ENCODE measurements at places on chromosomes 5 and 9. TPM values are rescaled to one million over a fixed set of nuclear protein-coding genes. Genes with fewer than 3 reads are reported as not detected.
A peak's percentile ranks its signal among the peaks of the same experiment; 100 is the strongest.

DNA sequence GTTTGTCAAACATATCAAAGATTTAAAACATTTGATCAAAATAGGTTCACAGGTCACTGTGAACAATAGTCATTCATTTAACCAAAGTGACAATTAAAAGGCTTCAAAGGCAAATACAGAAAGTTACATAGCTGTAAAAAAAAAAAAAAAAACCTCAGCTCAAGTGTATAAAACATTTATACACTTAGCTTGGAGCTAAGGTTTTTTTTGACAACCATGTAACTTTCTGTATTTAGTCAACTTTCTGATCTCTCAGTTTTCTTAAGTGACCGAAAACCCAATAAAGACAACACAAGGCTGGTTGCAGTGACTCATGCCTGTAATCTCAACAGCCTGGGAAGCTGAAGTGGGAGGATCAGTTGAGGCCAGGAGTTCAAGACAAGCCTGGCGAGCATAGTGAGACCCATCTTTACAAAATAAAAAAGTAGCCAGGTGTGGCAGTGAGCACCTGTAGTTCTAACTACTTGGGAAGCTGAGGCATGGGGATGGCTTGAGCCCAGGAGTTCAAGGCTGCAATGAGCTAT, 16.4 kb upstream of the UBTD2 start:
- peak; percentile 44 for ATAC-seq

- ATAC-seq, result no peak
Measured at GRCh38 chr5:67643536-67643935, 446.9 kb upstream of the CD180 start.

- ATAC-seq, result no peak
Measured at GRCh38 chr9:117377046-117377445, 37.8 kb downstream of the ASTN2 start.

DNA sequence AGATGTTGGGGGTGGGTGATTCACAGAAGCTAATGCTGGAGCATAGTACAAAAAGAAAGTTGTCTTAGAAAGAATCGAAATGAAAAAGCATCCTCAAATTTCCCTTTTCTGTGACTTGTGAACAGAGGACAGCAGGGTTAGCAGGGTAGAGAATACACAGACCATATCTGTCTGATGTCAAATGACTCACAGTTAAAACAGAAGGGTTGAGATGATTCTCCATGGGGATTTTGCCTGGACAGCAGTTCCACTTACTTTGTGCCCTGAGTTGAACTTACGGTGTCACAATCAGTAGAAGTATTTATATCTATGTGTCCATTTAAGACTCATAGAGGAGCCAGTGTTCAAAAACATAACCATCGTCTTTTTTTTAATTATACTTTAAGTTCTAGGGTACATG, 801.6 kb downstream of the KCTD16 start:
- no peak for ATAC-seq

GRCh38 chr9:135705376-135705775, 3.4 kb downstream of the KCNT1 start:
- ATAC-seq, result no peak

GRCh38 chr9:27470291-27470856, 53.7 kb upstream of the IFNK start:
- ATAC-seq, result no peak

GRCh38 chr9:1102642-1102970, 52.4 kb downstream of the DMRT2 start:
- ATAC-seq, result no peak

DNA sequence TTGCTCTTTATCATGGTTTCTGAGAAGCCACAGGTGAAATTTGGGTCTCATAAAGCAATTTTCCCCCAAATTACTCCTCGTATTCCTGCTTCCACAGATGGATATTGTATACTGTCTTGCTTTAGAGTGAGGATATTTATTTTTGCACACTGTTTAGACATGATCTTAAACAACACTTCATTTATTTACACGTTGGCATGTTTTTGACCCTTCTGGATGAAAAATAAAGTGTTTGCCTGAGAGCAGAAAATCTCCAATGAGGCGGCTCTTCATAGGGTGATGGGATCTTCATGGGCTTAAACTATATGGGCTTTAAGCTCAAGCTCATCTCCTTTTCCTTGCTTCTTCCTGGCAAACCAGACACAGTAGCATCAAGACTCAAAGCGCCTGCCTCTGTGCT, 148.4 kb downstream of the MACROH2A1 start:
- ATAC-seq, result no peak

- ATAC-seq, result no peak
Measured at GRCh38 chr5:128216285-128216684, 132.7 kb downstream of the SLC12A2 start.

DNA sequence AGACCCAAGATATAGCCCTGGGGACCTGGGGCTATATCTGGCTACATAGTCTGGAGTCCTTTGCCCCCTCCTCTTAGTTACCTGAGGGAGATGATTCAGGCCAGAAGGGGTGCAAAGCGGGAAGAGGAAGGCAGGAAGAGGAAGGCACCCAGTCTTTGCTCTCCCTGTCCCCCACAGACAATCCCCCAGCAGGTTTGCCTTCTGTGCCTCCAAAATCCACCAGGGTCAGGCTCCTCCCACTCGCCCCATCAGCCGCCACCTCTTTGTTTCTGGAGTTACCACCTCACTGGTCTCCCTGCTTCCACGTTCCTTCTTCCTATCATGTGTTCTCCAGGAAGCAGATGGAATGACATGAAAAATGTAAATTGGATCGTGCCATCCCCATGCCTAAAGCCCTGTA, 31.2 kb upstream of the FABP6 start:
- ATAC-seq, result no peak

DNA sequence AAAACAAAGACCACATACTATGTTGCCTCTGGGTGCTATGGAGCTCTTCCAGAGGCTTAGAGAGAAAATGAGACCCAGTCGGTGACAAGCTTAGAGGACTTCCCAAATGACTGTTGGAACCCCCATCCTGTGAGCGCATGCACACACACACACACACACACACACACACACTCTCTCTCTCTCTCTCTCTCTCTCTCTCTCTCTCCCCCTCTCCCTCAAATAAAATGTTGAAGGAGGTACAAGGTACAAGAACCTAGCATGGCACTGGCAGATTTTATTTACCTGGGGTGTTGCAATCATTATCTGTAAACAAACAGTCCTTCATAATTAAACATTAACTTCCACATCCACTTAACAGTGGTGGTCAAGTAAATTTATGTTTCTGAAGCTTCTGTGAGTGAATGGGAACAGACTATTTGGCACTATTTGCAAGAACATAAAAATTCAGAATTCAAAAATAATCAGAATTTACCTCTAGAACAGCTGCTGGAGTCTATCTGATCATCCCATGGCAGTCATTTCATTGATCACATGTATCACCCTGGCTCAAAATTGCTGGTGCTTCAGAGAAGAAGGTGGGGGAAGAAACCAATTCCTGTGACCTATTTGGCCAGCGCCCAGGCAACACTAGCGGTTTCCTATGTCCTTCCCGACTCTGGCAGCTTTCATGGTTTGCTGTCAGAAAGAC, 24.9 kb downstream of the TRPM3 start:
- ATAC-seq, result no peak

GRCh38 chr5:176561259-176561658, 12.1 kb downstream of the CDHR2 start:
- peak; percentile 30 for ATAC-seq

GRCh38 chr5:159322180-159322579, 8.1 kb downstream of the IL12B start:
- ATAC-seq, result no peak

GRCh38 chr9:71663931-71664459, 104.3 kb downstream of the CEMIP2 start:
- no peak for ATAC-seq

GRCh38 chr5:12623408-12623807, 719.2 kb upstream of the CTNND2 start:
- no peak for ATAC-seq

GRCh38 chr5:136030252-136030651, 1.5 kb downstream of the TGFBI start:
- ATAC-seq, result no peak

GRCh38 chr9:123373447-123373923, 17.5 kb downstream of the CRB2 start:
- ATAC-seq, result no peak

DNA sequence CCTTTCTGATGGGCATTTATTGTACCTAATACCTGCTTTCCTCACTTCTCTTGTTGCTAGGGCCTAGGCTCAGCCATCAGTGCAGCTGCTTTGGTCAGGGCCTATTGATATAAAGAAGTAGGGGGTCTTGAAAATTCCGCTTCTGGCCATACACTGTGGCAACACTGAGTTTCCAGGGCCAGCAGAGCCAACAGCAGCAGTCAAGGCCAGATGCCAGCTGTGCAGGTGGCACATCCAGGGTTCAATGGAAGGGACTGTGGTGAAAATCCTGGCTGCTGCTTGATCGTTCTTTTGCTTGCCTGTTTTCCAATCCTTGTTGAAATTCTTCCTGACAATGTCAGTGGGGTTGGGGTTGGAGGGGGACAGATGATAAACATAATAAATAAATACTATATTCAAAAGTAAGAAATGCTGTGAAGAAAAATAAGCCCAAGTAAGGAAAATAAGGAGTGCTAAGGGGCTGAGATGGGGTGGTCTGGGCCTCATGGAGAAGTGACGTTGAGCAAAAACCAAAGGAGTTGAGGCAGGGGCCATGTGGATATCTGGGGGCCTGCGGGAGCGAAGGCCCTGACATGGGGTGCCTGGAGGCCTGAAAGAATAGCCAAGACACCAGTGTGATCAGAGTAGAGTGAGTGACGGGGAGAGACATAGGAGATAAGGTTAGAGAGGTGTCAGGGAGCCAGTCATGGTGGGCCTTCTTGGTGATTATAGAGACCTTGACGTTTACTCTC, 91.0 kb upstream of the ALDH1B1 start:
- ATAC-seq, result no peak

DNA sequence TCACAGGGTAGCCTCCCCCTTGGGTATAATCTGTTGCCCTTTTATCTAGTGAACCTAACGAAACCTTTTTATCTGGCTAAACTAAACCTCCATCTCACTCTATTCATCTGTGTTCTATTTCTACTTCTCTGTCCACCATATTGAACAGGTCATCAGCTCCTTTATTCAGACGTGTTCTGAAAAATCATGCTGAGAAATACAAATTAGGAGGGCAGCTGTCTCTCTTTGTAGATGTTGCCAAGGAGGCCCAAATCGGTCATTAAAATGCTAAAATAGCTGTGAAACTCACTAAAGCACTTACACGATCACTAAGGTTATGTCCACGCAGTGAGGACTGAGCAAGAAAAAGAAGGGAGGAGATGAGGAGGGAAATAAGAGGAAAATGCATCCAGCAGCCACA, 115.6 kb upstream of the RETREG1 start:
- no peak for ATAC-seq

DNA sequence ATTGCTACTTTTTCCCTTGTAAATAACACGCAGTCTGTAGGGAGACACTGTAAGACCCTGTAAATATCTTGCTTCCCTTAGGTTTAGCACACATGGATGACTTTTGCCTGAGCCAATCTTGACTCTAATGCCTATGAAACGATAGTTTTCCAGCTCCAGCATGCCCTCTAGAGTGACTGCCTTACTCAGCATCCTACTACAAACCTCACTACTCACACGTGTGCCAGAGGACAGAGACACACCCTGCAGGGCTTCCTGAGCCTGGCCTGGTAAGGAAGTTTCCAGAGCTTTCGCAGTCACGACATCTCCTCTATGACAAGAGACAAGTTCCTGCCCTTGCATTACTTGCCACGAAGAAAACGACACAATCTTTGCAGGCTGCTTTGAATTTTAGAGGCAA, 138.1 kb downstream of the ATPSCKMT start:
- no peak for ATAC-seq

DNA sequence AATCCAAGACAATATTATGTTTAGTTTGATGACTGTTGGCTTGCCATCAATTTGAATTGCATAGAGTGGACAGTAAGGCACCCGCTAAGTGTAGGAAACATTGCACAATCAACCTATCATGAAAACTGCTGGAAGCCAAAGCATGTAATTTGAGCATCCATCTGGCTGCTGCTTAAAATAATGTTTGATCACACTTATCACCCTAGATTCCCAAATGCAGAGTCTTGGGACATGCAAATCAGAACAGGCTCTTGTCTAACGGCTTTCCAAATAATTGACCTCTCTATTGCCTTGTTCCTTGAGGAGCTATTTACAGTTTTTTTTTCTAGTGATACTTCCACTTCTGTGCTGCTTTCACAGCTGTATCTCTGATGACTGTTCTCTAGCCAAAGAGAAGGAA, 342.1 kb downstream of the PRR16 start:
- no peak for ATAC-seq

GRCh38 chr9:128898382-128898781, 16.4 kb downstream of the LRRC8A start:
- no peak for ATAC-seq

DNA sequence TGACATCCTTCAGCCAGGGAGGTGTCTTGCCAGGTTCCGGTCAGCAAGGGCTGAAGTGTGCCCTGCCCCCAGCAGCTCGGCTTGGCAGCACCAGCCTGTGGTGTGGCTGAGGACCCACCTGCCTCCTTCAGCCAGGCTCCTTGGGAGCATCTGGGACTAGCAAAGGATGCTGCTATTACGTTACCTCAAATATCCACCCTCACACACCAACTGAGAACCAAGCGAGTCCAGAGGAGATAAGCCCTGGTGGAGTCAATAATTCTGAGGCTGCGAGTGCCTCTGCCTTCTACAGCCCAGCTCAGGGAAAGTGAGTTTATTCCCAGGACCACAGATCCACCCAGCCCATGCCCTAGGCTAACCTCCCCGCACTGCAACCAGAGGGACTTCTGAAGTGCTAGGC, 57.1 kb upstream of the FSTL4 start:
- ATAC-seq, result no peak

- ATAC-seq, result no peak
Measured at GRCh38 chr5:124436294-124436693, 310.1 kb downstream of the ZNF608 start.

DNA sequence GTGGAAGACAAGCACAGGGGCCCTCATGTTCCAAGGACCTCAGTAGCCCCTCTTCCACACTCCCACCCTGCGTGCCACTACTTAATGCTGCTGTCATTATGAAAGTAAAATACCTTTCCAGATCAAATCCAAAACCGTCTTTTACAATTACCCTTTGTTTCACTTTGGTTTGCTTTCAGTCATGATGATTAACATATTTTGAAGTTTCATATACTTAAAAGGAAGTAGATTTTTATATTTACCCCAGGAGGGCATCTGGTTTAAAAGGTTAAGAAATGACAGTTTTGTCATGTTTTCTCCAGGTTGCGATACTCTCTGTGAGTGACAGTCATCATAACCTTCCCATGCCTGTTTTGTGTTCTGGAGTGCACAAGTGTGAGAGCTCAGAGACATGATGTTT, 13.5 kb upstream of the MAP1B start:
- peak; percentile 67 for ATAC-seq

DNA sequence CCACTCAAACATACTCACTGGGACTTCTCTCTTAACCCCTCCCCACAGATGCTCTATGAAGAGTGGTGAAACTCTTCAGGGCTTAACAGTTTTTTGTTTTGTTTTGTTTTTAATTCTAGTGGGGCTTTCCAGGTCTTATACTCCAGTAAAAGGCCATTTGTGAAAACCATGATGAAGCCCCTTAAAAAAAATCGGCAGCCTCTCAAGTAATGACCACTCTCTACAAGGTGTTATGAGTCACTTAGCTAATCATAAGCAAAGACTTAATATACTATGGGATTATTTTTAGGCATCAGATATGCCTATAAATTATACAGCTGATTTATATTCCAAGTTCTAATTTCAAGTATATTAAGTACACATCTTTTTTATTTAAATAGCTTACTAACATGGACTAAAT, 607.9 kb downstream of the RAB3C start:
- ATAC-seq, result no peak

LCN9 gene
- not detected for total RNA-seq

FOXD1 gene
- total RNA-seq, result not detected

RLN2 gene
- 2.9 TPM for total RNA-seq

PRDM9 gene
- not detected for total RNA-seq

AGXT2 gene
- total RNA-seq, result not detected

GABRA6 gene
- total RNA-seq, result not detected

PCDHGB5 gene
- 0.09 TPM for total RNA-seq

HAVCR2 gene
- 46.9 TPM for total RNA-seq

Data from activated T-helper 17 cell treated with anti-CD3 and anti-CD28 coated beads, Interleukin-2, amount 50 U/mL, for 72 hours (primary cell).